ENCODE measurements at places on chromosomes 11 and 22.

GRCh38 chr11:110376711-110377324 is 52.9 kb upstream of the FDX1 start:
- DNase-seq: peak; percentile 96

GRCh38 chr11:35352077-35352888 is 67.1 kb downstream of the SLC1A2 start:
- no peak for DNase-seq

GRCh38 chr11:76004400-76004799 is 189.4 kb downstream of the UVRAG start:
- DNase-seq: no peak

DNA sequence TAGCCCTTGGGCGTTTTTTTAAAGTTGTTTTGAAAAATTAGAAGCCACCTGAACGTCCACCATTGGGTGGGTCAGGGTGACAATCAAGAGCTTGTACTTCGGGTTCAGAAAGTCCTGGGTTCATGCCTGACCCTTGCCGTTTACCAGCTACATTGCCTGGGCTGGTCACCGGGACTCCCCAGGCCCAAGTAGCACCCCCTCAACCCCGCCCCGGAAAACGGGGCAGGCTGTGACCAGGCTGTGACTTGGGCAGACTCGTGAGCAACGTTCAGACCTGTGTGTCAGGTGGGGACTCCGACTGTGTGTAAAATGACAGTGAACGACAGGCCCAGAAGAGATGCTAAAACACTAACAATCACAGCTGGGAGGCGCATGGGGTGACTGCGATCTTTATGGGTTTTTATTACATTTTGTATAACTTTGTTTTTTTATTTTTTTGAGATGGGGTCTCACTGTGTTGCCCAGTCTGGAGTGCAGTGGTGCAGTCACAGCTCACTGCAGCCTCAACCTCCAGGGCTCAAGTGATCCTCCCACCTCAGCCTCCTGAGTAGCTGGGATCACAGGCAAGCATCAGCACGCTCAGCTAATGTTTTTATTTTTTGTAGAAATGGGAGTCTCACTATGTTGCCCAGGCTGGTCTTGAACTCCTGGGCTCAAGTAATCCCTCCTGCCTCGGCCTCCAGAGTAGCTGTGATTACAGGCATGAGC is 56.8 kb downstream of the TRMU start:
- no peak for DNase-seq

All from LNCaP clone FGC (cell line).